AG04449 (cell line): ENCODE measurements at places on chromosomes 1 and 21.

DNA sequence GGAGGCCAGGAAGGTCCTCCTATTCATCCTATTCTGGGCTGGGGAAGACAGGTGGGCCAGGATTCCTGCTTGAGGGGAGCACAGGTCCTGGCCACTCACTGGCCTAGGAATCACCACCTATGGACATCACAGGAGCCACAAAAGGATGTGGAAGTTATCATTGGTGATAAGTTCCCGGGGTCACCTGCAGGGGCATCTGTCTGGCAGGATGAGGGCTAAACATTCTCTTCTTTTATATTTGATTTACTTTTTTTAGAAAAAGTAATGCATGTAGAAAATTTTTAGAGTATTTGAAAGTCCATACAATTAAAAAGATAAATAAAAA lies 33.2 kb upstream of the KIAA0040 start:
- DNase-seq, result no peak

DNA sequence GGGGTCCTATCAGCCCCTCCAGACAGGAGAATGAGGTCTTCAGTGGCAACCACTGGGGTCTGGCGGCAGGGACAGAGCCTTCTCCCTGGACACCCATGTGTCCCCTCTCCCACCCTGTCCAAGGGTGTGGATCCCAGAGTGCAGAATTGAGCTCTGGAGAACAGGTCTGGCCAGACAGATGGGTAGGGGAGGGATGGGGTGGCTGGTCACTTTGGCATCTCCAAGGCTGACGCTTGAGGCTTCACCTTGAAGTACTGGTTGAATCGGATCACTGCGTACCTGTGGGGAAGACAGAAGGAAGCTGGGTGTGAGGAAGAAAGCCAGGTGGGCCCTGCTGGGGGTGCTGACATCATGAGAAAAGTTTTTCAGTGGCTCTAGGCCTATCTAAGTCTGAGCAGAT lies 19.9 kb downstream of the ETNK2 start:
- DNase-seq, result no peak

GRCh38 chr1:212040629-212041412 lies 5.3 kb downstream of the DTL start:
- no peak for DNase-seq

DNA sequence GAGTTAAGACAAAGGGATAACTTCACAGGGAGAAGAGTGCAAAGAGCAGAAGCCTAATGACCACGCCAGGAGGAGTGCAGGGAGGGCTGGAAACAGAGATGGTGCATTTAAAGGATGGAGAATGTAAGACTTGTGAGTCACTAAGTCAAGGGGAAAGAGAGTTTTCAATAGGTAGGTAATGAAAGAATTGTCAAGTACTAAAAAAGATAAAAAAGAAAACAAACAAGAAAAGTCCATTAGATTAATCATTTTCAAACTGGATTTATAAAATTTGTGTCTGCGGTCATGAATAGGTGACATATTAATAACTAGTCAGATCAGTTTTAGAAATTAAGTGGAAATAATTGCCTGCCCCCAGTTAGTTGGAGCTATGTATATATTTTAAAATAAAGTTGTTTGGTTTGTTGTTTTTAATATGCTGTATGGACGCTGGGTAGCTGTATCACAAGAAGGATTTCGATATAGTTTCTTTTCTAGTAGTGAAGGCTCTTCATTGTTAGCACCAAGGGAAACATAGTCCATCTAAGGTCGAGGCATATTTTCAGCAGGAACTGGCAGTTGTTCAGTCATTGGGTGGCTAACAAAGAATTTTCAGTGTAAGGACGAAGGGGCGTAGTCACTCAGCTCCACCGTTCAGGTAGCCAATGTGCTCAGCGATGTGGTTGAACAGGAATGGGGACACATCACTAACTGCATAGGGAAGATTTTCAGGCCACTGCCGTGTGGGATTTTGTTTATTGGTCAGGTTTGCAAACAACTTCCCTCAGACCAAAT lies 203.0 kb downstream of the TGFB2 start:
- DNase-seq, result no peak

GRCh38 chr21:29151931-29152330 lies 21.5 kb downstream of the MAP3K7CL start:
- DNase-seq, result no peak

DNA sequence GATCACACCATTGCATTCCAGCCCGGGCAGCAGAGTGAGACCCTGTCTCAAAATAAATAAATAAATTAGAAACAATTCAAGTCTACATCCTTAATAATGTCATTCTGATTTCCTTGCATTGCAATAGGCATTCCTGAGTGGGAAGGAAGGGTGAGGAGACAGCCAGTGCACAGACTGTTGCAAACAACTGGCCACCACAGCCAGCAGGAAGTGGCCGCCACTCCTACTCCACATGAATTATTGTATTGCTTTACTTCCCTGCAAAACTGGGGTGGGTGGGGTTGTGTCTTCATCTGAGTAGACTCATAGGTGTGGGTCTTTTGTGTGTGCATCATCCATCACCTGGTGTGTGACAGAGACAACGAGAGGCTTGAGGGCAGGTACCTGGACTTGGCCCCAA lies 60.1 kb downstream of the OPTC start:
- DNase-seq, result no peak

DNA sequence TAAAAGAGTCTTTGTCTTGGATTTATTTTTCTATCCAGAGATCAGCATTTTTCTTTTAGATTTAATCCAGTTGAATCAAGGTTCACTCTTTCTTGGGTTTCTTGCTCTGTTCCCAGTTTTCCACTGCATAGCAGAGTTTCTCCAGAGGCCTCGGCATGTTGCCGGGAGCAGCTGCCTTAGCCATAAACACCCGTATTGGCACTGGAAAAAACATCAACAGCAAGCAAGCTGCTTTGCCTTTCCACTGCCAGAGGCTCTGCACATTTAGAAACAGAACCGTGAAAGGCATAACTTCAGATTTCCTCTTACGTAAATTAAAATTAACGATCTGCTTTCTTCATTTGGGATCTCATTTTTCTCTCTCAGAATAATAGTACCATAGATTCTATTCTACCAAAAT lies 181.8 kb upstream of the L1TD1 start:
- DNase-seq, result no peak

DNA sequence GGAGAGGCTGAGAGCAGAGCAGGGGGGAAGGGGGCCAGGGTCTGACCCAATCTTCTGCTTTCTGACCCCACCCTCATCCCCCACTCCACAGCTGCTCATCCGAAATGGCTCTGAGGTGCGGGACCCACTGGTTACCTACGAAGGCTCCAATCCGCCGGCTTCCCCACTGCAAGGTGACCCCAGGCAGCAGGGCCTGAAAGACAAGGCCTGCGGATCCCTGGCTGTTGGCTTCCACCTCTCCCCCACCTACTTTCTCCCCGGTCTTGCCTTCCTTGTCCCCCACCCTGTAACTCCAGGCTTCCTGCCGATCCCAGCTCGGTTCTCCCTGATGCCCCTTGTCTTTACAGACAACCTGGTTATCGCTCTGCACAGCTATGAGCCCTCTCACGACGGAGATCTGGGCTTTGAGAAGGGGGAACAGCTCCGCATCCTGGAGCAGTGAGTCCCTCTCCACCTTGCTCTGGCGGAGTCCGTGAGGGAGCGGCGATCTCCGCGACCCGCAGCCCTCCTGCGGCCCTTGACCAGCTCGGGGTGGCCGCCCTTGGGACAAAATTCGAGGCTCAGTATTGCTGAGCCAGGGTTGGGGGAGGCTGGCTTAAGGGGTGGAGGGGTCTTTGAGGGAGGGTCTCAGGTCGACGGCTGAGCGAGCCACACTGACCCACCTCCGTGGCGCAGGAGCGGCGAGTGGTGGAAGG lies 17.1 kb upstream of the HDAC1 start:
- no peak for DNase-seq

DNA sequence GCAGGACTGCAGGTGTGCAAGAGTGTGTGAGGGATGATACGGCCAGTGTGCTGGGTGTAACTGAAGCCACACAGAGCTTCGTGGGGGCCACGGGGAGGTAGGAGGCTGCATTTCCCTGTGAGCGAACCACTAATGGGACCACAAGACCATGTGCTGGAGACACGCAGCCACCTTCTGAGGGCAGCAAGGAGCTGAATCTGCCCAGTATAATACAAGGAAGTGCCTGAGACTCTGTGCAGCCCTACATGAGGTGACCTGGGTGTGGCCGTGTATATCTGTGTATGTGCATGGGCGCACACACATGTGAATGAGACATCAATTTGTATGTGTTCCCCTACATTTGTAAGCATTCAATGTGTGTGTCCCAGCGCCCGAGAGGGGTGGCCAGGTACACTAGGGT lies 50.8 kb downstream of the CHD5 start:
- DNase-seq, result no peak

GRCh38 chr21:36849461-36850105 lies 116.9 kb downstream of the HLCS start:
- DNase-seq, result no peak

DNA sequence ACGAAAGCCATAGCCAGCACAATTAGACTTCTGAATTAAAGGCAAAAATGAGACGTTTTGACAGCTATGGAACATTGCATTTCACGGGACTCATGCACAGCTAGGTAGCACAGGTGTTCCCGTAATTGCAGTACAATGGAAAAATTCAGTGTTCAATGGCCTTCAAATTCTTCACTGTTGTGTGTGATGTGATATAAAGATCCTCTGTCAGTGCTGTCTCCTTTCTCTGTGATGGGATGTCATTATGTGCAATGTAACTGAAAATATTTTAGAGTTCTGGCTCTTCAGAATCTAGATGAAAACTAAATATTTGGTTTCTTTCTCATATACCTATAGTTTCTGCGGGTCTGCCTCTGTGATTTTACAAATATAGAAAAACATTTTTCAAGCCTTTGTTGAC lies 1599.7 kb downstream of the MRPL39 start:
- DNase-seq, result no peak

GRCh38 chr1:248704606-248705005 lies 2.0 kb upstream of the OR14I1 start:
- no peak for DNase-seq

DNA sequence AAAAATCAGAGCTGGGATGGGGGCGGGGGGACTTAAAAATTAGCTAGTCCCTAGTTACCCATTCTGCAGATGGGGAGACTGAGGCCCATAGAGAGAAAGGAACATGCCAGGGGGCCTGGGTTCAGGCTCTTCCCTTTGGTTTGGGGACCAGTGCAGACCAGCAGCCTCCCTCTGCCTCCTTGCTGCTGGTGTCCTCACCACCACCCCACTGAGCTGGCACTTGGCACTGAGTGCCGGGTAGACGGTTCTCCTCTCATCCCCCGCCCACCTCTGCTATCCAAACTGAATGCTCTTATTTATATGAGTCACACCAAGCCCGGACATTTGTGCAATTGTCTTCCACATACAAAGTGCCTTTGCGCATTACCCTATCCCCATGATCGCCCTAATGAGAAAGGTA lies 39.2 kb downstream of the CAMK2N1 start:
- DNase-seq, result no peak

- no peak for DNase-seq
Measured at GRCh38 chr1:94382201-94382600, 36.0 kb upstream of the ABCD3 start.

GRCh38 chr1:246460406-246460805 lies 46.7 kb downstream of the SMYD3 start:
- DNase-seq, result no peak

DNA sequence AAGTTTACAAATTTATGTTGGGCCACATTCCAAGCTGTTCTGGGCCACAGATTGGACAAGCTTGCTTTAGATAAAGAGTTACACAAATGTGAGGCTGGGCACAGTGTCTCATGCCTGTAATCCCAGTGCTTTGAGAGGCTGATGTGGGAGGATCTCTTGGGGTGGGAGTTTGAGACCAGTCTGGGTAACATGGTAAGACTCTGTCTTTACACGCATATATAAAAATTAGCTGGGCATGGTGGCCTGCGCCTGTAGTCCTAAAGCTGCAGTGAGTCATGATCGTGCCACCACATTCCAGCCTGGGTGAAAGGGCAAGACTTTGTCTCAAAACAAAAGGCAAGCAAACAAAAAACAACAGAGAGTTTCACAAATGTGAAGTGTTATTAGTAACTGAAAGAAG lies 5.9 kb upstream of the VCAM1 start:
- no peak for DNase-seq

- no peak for DNase-seq
Measured at GRCh38 chr21:42242611-42243010, 23.7 kb downstream of the ABCG1 start.

GRCh38 chr1:229030630-229031029 lies 240.3 kb upstream of the RAB4A start:
- no peak for DNase-seq

DNA sequence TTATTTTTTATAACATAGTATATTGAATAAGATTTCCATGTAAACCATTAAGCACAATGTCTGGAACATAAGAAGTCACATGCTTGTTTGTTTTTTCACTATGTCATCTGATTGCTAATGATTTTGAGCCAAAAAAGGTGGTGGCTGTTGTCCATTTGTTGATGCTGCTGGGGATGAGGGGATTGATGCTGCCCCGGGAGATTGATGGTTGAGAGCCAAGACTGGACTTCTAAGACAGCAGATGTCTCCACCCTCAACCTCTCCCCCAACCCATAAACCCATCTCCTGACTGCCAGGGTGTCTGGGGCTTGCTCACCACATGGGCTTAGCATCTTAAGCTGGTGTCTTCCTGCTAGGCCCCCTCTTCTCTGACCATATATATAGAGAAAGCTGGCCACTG lies 35.8 kb upstream of the CD34 start:
- no peak for DNase-seq

GRCh38 chr1:39110882-39111281 lies 84.7 kb downstream of the NDUFS5 start:
- no peak for DNase-seq

DNA sequence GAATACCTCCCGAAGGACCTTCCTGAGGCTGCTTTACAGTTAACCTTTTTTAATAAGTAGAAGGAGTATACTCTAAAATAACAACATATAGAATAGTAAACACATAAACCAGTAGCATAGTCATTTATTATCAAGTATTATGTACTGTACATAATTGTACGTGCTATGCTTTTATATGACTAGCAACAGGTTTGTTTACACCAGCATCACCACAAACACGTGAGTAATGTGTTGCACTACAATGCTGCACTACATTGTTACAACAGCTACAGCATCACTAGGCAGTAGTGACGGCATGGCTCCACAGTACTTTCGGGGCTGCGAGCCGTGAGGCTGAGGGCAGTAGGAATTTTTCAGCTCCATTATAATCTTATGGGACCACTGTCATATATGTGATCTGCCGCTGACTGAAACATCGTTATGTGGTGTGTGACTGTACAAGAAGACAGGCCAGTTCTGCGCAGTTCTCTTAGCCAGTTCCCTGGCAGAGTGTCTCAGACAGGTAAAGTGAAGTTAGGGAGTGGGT lies 82.8 kb upstream of the LRRC8D start:
- no peak for DNase-seq

- no peak for DNase-seq
Measured at GRCh38 chr1:88398338-88398737, 285.7 kb upstream of the PKN2 start.

- no peak for DNase-seq
Measured at GRCh38 chr1:178543290-178543607, 30.3 kb downstream of the TEX35 start.

- DNase-seq, result no peak
Measured at GRCh38 chr1:166383137-166383536, 216.3 kb upstream of the FAM78B start.

DNA sequence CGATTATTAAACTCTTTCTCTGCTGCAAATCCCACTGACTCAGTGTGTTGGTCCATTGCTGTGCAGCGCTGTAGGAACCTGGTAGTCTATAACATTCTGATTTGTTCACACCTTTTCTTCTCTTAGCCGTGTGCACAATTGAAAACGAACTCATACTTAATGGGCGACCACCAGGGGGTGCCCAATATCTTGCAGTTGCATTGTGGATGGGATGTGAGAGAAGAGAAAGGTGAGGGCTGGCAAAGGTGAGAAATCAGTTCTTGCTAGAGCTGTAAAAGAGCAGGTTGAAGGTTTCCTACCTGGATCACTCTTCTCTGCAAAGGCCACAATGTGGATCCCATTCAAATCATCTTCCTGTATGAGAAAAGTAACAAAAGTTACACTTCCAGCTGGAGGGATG lies 51.0 kb downstream of the CASQ2 start:
- DNase-seq, result no peak
